ENCODE measurements at places on chromosomes 7 and 10.

GRCh38 chr10:26173837-26174236 lies 42.7 kb upstream of the GAD2 start:
- DNase-seq: no peak

DNA sequence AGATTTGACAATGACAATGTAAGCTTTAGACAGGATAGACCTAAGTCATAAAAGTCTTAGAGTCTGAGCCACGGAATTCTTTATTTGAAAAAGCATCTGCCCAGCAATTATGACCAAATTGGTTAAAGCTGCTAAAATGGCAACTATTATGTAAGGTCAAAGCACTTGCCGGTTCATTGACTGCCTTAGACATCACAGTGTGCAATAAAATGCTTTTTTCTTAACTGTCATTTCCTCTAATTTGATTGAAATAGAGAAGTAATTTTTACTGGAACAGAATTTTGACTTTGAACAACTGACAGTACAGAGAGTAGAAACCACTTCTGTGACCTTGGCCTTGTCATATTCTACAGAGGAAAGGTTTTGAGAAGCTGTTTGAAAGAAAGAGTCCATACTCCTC lies 142.9 kb downstream of the THSD7A start:
- DNase-seq: no peak

- DNase-seq: no peak
Observed at GRCh38 chr10:46253076-46254006, 33.5 kb upstream of the ANTXRL start.

DNA sequence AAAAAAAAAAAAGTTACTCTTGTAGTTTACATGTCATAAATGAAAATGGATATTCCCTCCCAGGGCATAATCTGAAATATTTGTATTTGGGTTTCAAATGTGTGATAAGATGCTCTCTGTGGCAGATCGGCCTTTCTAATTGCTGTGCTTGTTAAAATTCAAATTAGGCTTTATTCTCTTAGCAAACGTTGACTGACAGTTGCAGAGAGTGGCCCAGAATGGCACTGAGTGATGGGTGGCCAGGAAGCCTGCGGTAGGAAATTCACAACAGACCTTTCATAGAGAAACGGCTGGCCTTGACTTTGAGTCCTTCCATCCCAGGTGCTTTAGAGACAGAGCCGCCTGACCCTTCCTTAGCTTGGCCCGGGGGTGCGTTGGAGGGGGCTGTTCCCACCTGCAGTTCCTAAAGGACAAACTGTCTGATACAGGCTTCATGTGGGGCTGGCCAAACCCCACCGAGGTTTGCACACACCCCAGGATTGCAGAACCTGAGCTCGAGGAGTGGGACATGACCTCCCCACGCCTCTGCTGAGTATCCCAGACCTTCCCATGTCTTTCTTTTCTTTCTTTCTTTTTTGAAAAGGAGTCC lies 152.7 kb downstream of the CUX1 start:
- no peak for DNase-seq

DNA sequence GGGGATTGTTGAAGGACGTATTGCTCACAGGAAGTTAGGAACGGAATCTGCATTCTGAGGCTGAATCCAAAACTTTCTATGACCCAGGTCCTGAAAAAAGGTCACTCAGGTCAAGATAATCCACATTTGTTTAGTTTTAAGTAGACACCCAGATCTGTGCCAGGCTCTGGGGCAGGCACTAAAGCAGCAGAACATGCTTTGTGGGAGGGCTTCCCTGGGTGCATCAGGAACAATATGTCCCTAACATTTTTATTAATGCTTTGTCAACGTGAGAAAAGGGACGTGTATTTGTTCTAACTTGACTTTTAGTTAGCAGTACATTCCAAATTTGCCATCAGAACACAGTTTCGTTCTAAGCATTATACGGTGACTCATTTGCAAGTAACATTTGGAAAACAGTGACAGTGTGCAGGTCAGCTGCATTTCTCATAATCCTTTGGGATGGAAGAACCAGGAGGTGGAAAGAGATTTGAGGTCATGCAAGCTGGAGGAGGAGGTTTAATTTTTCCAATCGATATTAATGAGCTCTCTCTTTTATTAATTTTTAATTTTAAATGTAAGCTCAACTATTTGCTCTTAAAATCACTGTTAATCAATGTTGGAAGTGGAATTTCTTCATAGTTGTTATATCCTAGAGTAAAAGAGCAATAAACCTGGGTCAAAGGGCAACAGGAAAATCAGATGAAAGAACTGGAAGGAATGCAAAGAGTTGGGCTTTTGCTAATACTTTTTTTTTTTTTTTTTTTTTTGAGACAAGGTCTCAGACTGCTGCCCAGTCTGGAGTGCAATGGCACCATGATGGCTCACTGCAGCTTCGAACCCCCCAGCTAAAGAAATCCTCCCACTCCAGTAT lies 35.0 kb downstream of the TAS2R41 start:
- no peak for DNase-seq

GRCh38 chr7:115840702-115841101 lies 189.9 kb downstream of the TFEC start:
- no peak for DNase-seq

DNA sequence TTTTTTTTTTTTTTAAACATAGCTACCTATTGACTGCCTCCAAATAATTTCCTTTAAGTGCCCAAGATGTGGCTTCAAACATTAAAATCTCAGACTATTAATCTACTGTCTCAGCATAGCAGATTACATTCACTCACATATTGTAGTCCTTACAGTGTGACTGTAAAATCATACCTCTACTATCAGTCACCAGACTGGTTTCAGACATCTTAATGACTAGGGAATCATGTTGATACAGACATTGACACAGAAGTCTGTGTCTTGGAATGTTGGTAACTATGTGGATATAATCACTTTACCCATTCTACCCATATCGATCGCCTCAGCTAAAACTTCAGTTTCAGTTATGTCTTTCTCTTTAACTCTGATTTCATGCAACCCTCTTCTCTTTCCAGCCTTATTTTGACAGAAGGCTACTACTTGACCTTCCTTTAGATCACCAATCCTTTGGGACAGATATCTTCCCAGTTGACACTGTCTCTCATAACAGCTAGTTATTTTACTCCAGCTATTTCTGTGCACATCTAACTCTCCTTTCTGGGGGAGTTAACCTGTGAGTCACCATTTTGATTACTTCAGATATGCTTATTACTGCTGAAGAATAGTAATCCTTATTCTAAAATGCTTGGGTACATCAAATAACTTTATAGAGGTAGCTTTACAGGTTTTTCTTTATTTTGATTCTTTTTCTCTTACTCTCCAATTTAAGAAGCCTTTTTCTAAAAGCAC lies 7.0 kb downstream of the TNKS2 start:
- no peak for DNase-seq

DNA sequence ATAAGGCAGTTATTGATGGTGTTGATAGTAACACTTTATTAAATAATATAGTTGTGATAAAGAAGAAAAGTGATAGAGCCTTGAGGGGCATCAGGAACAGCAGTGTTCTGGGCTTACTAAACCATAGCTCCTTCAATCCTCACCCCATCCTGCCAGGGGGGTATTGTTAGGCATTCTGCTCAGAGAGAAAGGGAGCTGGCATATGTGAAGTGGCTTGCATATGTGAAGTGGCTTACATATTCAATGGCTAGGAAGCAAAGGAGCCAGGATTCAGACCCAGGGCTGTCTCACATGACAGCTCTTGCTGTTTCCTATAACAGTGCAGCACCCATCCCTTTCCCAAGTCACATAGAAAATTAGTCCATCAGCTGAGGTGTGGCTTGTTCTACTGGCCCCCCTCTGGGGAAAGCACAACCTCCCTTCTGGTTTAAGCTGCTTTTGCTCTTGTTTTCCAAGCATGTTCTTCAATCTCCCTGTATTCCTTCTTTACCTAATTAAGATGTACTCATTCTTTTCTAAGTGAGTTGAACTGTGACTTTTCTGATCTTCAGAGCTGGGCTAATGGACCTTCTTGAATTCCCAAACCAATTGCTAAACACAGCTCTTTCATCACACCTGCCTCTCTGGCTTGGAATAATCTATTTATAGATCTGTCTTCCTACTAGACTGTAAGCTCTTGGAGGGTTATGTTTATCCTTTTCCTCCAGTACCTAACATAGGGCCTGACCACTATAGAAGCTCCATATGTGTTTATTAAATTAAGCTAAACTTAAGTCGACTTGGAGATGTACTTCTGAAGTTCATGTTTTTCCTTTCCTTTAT lies 108.7 kb upstream of the GLI3 start:
- DNase-seq: no peak

DNA sequence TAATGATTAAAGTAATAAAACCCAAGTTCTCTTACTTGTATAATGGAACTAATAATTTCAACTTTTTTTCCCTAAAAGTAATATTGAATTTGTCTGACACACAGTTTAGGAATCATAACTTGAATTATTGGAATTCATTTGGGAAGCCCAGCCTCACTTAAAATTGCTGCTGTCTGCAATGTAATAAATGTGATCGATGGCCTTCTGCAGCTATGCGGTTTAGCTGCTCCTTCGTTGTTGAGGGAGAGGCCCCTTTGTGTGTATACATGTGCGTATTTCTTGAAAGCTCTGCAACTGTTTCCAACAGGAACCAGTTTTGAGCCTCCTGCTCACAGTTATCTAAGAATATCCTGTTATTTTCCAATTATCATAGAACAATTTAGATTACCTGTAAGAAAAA lies 152.5 kb downstream of the AKR1D1 start:
- no peak for DNase-seq
